Activated CD8-positive, alpha-beta memory T cell treated with anti-CD3 and anti-CD28 coated beads for 1 hour (primary cell): ENCODE measurements at places on chromosomes 1 and 21.

DNA sequence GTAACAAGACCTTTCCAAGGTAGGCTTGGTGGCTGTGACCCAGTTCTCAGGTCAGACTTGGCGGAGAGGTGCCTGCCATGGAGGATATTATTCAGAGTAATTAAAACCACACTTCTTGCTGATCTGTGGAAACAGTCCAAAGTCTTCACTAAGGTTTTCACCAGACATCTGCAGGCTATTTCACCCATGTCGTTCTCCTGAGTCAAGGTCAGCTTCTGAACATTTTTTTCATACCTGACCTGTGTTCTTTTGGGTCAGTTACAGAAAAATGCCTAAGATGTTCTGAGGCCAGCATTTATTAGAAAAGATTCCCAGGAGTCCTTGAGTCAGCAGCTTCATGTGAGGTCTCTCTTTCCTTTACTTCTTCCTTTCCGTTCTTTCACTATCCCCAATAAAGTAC lies 54.9 kb downstream of the RGL1 start:
- DNase-seq, result no peak

GRCh38 chr1:31750858-31751510 lies 13.2 kb downstream of the ADGRB2 start:
- DNase-seq, result no peak

DNA sequence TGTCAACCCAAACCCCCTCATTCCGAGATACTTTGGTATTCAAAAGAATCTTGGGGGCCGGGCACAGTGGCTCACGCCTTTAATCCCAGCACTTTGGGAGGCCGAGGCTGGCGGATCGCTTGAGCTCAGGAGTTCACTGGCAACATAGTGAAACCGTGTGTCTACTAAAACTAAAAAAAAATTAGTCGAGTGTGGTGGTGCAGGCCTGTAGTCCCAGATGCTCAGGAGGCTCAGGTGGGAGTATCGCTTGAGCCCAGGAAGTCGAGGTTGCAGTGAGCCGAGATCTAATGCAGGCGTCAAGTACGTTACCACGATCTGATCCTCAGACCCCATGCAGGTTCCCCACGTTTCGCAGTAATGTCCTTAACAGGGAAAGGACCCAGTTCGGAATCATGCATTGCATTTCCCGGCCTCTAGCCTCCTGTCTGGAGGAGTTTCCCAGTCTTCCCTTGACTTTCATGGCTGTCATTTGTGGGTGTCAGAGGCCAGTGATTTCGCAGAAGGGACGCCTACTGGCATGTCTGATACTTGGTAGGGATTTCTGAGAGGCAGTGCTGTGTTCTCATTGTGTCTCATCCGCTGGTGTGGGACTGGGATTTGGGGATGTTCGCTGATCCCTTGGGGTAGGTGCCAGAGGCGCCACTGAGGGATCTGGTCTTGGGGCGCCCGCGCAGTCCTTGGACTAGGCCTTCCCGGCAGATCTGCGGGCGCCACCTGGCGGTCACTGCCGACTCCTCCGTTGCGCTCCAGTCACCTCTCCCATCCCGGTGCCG lies 39.3 kb upstream of the HMGN1 start:
- peak; percentile 72 for DNase-seq

DNA sequence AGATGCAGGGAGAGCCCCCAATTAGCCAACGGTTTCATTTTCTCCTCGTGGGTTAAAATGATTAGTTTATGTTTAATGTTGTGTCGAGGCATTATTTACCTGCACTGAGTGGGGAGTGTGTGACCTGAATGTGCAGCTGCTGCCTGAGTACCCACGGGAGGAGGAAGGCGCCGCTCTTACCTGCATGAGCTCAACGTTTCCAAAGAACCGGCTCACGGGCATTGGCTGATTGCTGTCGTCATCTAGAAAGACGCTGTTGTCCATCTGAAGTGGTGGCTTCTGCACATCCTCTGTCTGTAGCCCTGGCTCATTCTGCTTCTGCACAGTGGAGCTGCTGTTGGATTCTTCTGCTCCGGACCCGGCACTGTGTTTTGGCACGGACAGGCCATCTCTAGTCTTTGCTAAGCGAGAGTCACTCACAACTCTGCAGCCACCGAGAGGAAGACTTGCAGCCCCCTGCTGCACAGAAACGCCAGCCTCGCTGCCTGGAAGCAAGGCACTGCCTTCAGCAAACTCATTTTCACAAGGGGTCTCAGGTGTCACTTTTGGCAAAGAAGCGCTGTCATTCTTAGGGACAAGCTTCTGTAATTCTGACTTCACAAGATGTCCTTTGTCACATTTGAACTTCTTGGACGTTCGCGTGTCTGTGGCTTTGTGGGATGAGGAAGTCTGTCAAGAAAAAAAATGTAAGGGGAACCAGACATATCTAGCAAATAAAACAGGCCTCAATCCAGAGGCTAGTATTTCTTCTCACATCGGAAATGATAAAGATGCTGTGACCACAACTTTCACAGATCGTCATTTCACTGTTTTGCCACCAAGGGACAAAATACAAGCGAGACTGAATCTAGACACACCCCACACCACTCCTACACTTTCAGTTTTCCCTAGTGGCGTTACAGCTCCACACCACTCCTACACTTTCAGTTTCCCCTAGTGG lies 9.4 kb downstream of the C1orf174 start:
- DNase-seq, result no peak

DNA sequence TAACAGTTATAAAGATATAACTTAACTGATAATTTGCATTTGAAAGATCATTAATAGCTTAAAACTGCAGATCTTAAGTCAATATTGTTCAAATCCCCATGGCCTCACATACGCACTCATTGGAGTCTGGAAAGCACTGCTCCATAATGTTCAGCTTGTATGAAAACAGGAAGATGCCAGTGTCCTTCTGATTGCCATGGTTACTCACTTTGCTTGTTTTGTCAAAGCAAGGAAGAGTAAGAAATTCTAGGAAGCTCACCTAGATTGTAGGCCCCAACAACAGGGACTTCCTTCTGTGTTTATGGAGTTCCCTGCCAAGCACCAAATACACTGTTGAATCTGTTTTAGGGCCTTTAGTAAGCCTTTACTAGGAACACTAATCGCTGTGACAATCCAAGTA lies 10.9 kb downstream of the GAS5 start:
- DNase-seq, result no peak
